ENCODE measurements at places on chromosomes 6 and 20. TPM values are rescaled to one million over a fixed set of nuclear protein-coding genes. Genes with fewer than 3 reads are reported as not detected.

The COL9A1 gene
- 2.3 TPM for total RNA-seq

The MYL9 gene
- total RNA-seq, result 245 TPM

The PAK5 gene
- 0.22 TPM for total RNA-seq

The SNX21 gene
- total RNA-seq, result 253 TPM

The RSPH4A gene
- total RNA-seq, result 0.78 TPM

The PRKN gene
- total RNA-seq, result 6.5 TPM

The SLC26A8 gene
- total RNA-seq, result 1.1 TPM

The KCNQ5 gene
- not detected for total RNA-seq

The LRRC73 gene
- total RNA-seq, result 2.4 TPM

The HSPA12B gene
- total RNA-seq, result 14.0 TPM

The RCAN2 gene
- total RNA-seq, result 15.7 TPM

The SOX18 gene
- total RNA-seq, result 22.5 TPM

The PREX1 gene
- total RNA-seq, result 33.9 TPM

The MLIP gene
- 292 TPM for total RNA-seq

The PI16 gene
- total RNA-seq, result 39.6 TPM

The CST2 gene
- 0.98 TPM for total RNA-seq

The SNRPB gene
- total RNA-seq, result 134 TPM

The TREM1 gene
- total RNA-seq, result 1.1 TPM

The JAG1 gene
- total RNA-seq, result 97.8 TPM

The FERMT1 gene
- 0.90 TPM for total RNA-seq

The ARFRP1 gene
- total RNA-seq, result 48.3 TPM

The CD93 gene
- total RNA-seq, result 23.0 TPM

All from tibial nerve (tissue), 4 donors.